Karpas-422 (cell line): ENCODE measurements at places on chromosomes 16 and 17. TPM values are rescaled to one million over a fixed set of nuclear protein-coding genes. Genes with fewer than 3 reads are reported as not detected.

DNA sequence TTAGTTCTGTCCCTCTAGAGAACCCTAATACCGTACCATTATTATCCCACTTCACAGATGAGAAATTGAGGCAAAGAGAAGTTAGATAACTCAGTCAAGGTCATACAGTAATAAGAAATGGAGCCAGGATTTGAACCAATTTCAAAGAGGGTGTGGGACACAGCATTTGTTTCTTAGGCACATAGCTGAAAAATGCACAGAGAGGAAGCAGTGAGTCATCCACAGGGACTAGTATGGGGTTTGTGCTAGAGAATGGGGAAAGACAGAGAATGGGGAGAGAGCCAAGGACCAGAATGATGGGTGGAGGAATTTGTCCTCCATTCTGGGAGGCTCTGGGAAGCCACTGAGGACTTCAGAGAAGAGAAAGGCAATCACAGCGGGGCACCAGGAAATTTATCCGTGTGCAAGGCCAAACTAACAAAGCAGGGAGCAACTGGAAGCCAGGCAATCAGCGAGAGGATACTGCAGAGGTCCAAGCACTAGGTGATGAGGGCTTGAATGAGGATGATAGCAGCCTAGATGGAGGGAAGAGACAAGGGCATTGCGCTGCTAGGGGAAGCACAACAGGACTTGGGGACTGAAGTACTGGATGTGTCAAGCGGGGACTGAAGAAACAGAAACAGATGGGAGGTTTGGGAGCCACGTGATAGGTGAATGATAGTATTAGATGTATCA is 78.1 kb upstream of the ZFHX3 start:
- H3K27ac ChIP-seq = no peak overlapping the region
- H3K27me3 ChIP-seq = no peaks in the 10 kb centered on the region
- H3K4me3 ChIP-seq = no peak overlapping the region

DNA sequence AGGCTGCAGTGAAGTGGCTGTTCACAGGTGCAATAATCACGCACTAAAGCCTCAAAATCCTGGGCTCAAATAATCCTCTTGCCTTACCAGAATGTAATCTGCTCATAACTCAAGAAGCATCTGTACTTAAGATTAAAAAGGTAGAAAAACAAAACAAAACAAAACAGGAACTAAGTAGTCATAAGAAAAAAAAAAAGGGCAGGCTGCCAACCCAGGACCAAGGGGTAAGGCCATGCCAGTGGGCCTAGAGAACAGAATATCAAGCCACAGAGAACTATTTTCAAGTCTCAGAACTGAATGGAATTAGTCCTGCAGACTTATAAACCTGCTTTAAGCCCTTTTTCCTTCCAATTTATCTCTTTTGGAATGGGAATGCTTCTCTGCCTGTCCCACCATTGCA is 64.8 kb upstream of the TBC1D3K start:
- no peak for DNase-seq
- no peak overlapping the region for H3K27ac ChIP-seq
- no peaks in the 10 kb centered on the region for H3K36me3 ChIP-seq
- no peaks in the 10 kb centered on the region for H3K4me1 ChIP-seq

DNA sequence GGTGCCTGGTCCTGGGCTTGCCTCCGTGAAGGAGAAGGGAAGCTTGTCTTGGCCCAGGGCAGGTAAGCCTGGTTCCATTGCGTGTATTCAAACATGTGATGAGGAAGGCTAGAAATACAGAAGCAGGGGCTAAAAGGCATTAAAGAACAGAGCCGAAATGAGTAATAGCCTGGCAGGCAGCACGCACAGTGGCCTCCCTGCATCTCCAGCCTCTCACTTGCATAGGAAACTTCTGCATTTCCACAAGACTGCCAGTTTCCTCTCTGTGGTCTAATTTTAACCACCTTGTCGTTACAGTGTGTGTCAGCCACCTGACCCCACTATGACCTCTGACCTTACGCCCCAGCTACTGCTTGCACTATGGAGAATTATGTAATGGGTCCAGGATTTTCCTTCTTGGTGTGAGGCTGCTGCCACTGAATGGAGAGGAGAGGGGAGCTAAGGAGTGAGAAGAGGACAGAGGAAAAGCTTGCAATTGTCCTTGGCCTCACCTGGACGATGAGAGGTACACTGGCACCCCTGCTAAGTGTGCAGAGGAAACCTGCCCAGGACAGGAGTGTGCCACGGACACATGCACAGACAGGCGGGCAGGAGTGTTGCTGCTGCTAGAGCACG is 32.8 kb downstream of the HIC1 start:
- peak overlapping the region; percentile 39; the same call in 1 of the 2 replicates for H3K27ac ChIP-seq
- H3K4me1 ChIP-seq = peaks cover 58% of the 10 kb centered on the region
- no peaks in the 10 kb centered on the region for H3K36me3 ChIP-seq
- no peak overlapping the region for H3K4me3 ChIP-seq

DNA sequence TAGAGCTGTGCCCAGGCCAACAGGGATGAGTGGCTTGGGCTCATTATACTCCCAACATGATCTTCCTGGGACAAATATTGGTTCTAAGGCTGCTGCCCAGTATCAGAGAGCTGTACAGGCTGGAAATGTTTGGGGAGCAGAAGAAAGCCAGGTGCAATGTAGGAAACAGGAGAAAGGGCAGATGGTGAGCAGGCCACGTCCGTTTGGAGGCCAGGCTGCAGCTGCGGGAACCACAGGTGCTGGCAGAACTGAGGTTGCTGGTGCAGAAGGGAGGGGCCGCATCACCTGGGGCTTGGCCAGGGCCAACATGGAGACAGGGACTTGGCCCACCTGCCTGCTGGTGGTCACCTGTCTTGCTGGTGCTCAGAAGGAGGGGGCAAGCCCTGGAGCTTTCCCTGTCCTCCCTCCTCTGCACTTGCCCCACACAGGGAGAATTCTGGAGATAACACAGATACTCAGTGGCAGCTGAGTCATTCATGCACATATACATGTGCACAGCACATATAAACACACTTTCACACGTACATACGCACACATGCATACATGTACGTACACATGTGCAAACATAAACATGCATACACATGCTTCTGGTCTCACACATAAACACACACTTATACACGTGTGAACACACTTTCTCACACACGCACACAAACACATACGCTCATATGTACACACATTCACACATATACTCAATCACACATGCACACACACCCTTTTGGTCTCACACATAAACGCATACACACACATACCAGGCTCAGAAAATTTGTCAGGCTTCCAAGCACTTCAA is 67.7 kb downstream of the WSCD1 start:
- H3K27me3 ChIP-seq = no peaks in the 10 kb centered on the region
- H3K36me3 ChIP-seq = no peaks in the 10 kb centered on the region
- no peak overlapping the region for H3K27ac ChIP-seq
- DNase-seq = no peak

GRCh38 chr17:22492331-22492730 is 800.0 kb downstream of the KCNJ18 start:
- H3K27me3 ChIP-seq = no peaks in the 10 kb centered on the region
- peak; percentile 84 for DNase-seq
- H3K36me3 ChIP-seq = no peaks in the 10 kb centered on the region; the same call in 1 of the 2 replicates
- peaks cover 43% of the 10 kb centered on the region for H3K4me1 ChIP-seq

DNA sequence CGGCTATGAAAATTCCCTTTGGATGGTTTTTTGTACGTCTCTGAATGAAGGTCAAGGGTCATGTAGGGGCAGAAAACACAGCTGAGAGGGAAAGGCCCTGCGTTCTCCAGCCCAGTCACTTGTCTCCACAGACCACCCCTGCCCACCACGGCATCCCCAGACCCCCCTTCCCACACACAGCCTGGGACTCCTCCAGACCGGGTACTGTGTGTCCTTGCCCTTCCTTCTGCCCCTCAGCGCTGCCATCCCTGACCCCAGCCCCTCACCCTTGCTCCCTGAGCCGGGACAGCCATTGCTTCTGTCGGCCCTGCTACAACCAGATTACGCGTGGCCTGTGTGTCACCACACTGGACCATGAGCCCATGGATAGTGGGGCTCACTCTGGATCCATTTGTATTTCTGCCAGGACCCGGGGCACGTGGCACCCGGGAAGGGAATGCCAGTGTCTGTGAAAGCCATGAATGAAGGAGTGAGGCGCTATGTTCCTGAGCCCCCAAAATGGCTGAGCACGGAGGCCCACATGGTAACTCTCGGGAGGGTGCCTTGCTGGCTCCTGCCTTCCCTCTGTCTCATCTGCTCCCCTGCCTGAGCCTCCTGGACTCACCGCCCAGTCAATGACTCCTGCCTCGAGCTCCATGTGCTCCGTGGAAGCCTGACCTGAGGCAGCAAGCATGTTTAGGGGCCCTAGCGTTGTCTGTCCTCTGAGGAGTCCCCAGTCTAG is 139.1 kb upstream of the FOXF1 start:
- no peaks in the 10 kb centered on the region for H3K27me3 ChIP-seq
- H3K36me3 ChIP-seq = no peaks in the 10 kb centered on the region
- no peak overlapping the region for H3K27ac ChIP-seq
- no peaks in the 10 kb centered on the region for H3K4me1 ChIP-seq
- DNase-seq = no peak

- no peaks in the 10 kb centered on the region for H3K27me3 ChIP-seq
- H3K36me3 ChIP-seq = no peaks in the 10 kb centered on the region
- H3K4me1 ChIP-seq = no peaks in the 10 kb centered on the region
- H3K27ac ChIP-seq = no peak overlapping the region
- no peak overlapping the region for H3K4me3 ChIP-seq
- DNase-seq = no peak
Measured at GRCh38 chr16:890217-890616, 80.6 kb downstream of the LMF1 start.

The CES3 gene
- total RNA-seq = 20.9 and 28.3 TPM in 2 replicates
